ENCODE measurements at places on chromosomes 6 and 20.

DNA sequence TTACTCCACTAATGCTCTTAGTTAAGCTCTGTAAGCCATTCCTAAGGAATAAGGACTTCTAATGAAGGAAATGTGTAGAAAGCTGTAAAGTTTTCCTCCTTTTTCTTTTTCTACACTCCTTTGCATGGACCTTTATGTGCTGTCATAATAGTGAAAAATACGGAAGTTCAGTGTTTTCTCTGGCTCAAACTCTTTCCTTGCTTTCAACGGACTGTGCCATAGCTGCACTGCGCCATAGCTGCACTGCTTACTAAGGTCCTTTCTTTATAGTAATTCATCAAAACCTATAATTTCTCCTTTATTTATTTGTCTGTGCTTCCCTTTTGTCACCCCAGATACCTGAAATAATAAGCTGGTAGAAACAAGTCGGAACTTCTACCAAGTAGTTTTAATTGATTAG is 67.3 kb downstream of the RNF144B start:
- DNase-seq: no peak

- no peak for DNase-seq
Observed at GRCh38 chr6:30227763-30228487, 14.7 kb upstream of the TRIM26 start.

GRCh38 chr6:157516319-157517026 is 135.5 kb downstream of the ZDHHC14 start:
- DNase-seq: no peak

- DNase-seq: no peak
Observed at GRCh38 chr6:21123507-21124436, 469.8 kb upstream of the SOX4 start.

- DNase-seq: no peak
Observed at GRCh38 chr20:33013701-33014326, 6.3 kb downstream of the BPIFB2 start.
